ENCODE measurements at places on chromosomes 11 and 22.

DNA sequence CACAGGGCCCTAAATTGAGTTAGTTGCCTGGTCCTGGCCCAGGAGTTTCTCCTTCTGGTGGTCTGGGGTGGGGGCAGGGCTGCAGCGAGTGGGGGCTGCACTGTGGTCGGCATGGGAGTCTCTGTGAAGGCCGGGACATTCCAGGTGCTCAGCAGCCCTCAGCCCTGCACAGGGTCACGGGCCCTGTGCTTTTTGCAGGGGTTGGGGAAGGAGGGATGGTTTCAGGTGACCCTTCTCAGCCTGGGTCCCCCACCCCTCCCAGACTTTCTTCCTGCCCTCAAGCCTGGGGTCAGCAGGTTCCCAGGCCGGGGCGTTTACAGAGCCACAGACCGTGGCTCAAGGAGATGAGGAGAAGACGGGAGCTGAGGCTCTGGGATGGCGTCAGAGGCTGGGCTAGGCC is 7.8 kb downstream of the EMID1 start:
- no peak for DNase-seq

GRCh38 chr11:33016654-33017053 is 976 bp downstream of the DEPDC7 start:
- no peak for DNase-seq

DNA sequence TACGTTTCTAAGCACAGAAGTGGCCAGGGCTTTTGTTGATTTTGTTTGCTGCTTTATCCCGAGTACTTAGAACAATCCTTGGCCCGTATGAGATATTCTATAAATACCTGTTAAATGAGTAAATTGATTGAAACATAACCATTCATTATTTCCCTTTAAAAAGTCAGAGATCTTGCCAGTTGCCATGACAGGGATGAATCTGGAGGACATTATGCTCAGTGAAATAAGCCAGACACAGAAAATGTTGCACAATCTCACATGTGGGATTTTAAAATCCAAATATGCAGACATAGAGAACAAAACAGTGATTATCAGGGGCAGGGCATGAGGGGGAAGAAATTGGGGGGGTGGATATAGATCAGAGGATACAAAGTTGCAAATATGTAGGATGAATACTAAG is 1240.1 kb downstream of the LRRC4C start:
- no peak for DNase-seq

GRCh38 chr11:114017723-114018122 is 41.8 kb upstream of the ZBTB16 start:
- DNase-seq: no peak

GRCh38 chr22:17575681-17576080 is 12.4 kb downstream of the SLC25A18 start:
- no peak for DNase-seq
